ENCODE measurements at places on chromosomes 11 and 22.

GRCh38 chr11:84089072-84090057 lies 803.2 kb upstream of the CCDC90B start:
- no peak for DNase-seq

- no peak for DNase-seq
These were observed 47.3 kb upstream of the WNT7B start for GRCh38 chr22:46024136-46024840.

- DNase-seq = no peak
These were observed 8.7 kb upstream of the KCNJ5 start for GRCh38 chr11:128882451-128882850.

- no peak for DNase-seq
These were observed 37.1 kb upstream of the ANO1 start for GRCh38 chr11:70040869-70041501.

- no peak for DNase-seq
These were observed 87.0 kb downstream of the MORC2 start for GRCh38 chr22:30881361-30882183.

- no peak for DNase-seq
These were observed 16.7 kb downstream of the STARD10 start for GRCh38 chr11:72776844-72777754.

- no peak for DNase-seq
These were observed 3.1 kb upstream of the UBE2L3 start for GRCh38 chr22:21564411-21564810.

- DNase-seq = no peak
These were observed 9.0 kb downstream of the CRKL start for GRCh38 chr22:20926243-20926642.

DNA sequence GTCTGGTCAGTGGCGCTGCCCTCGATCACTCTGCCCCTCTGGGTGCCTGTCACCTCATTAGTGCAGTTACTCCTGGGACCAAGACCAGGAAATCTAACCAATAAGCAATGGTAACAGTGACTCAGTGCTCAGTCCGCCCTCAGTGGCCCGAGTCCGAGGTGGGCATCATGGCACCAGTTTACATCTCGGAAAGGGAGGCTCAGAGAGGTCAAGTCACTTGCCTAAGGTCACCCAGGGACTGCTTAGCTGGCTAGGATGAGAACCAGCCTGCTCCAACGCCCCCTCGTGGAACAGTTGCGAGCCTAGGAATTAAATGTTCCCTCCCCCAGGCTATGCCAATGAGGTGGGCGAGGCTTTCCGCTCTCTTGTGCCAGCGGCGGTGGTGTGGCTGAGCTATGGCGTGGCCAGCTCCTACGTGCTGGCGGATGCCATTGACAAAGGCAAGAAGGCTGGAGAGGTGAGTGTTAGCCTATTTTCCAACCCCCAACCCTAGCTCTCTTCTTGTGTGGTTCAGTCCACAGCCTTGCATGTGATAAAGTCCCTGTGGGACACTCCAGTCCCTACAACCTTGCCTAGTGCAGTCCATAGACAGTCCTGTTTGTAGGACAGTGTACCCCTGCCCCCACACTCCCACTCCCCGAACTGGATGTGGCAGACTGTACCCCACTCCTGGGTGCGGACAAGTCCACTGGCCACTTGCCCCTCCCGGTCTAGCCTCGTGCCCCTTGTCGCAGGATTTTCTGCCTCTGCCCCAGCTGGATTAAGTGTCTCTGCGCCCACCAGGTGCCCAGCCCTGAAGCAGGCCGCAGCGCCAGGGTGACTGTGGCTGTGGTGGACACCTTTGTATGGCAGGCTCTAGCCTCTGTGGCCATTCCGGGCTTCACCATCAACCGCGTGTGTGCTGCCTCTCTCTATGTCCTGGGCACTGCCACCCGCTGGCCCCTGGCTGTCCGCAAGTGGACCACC lies 1.1 kb downstream of the MTFP1 start:
- DNase-seq = no peak

- no peak for DNase-seq
These were observed 281.2 kb downstream of the CADM1 start for GRCh38 chr11:115222863-115223530.

GRCh38 chr11:56700914-56701485 lies 2.1 kb downstream of the OR9G1 start:
- DNase-seq = no peak

DNA sequence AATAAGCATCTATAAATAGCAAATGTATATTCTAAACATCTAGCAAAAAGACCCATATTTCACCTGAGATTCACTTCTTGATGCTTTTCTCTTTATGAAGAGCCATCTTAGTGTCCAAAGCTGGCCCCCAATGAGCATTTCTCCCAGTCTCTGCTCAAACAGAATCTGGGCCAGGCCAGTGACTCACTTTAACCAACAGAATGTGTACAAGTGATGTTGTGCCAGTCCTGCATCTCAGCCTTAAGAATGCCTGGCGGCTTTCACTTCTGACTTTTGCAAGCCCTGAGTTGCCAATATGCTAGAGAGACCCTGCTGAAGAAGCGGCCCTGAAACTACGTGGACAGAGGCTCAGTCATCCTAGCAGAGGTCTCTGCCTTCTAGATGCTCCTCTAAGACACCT lies 6.9 kb upstream of the COPB1 start:
- DNase-seq = no peak

DNA sequence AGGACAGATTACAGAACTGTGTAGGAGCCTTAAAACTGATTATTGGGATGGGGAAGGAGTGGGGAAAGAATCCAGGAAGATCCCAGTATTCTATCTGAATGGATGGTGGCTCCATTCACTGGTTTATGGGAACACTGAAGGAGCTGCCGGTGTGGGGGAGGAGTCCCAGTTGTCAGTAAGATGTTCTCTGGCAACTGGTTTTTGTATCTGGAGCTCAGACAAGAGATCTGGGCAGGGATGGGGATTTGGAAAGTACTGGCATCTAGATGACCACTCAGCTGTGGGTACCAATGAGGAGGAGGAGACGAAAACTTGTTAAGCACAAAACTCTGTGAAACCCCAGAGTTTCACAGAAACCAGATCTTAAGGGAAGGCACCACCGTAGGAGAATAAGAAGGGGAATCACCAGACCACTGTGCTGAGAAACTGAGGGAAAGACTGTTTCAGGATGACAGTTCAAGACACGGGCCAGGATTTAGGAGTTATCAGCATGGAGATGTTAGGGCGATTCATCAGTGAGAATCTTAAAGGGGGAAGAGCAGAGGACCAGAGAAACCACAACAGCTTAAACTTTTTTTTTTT lies 28.1 kb downstream of the LDLRAD3 start:
- DNase-seq = no peak

All from epithelial cell of proximal tubule (primary cell).